NCI-H2081 treated with DMSO at 0.1 percent for 48 hours (cell line): ENCODE measurements at places on chromosomes 5 and 9.

GRCh38 chr9:74379718-74380117 is 117.4 kb upstream of the RORB start:
- DNase-seq: no peak

DNA sequence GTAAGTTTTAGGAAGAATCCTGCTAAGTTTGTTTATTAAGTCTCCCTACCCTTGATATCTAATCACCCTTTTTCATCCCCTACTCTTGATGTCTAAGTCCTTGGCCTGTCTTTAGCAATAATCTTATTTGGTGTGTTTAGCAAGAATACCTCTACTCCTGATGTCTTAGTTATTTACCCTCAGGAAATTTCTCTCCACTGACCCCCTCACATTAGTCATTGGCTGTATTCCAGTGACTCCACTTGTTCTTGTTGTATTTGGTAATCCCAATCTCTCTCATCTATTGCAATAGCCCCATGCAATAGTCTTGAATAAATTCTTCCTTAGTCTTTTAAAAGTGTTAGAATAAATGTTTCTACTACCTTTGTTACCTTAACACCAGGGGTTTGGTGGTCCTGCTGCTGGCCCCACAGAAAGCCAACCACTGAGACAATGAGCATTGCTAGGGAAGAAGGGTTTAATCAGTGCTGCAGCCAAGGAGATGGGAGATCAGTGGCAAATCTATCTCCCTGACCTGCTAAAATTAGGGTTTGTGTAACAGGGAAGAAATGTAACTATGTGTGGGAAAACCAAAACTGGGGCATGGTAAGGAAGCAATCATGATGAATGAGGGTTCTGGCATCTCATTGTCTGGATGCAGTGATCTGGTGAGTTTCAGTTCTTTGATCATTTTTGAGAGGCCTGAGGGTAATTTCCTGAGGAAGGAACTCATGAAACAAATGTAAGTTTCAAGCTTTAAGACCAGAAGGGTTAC is 236.4 kb upstream of the DAB2 start:
- no peak for DNase-seq

GRCh38 chr9:121518634-121519033 is 19.0 kb upstream of the GGTA1 start:
- DNase-seq: no peak

DNA sequence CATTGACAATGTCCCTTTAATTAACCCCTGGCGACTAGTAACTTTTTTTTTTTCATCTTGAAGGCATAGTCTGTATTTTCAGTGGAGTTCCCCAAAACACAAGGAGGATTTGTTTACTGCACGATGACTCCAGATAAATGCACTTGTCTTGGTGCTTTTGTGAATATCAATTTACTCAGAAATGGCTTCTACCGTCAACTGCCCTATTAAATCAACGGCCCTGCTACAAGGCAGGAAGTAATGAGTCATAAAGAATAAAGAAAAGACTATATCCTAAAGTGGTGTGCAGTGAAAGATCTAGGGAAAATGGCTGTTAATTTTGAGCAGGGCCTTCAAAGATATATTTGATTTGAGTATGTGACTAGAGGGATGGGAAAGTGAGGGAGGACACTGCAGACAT is 388.3 kb upstream of the CHD1 start:
- no peak for DNase-seq

- DNase-seq: no peak
Measured at GRCh38 chr5:110716247-110717245, 9.9 kb downstream of the TMEM232 start.
